Activated CD4-positive, alpha-beta T cell treated with anti-CD3 and anti-CD28 coated beads, Interleukin-2, amount 50 U/mL, for 16 hours (primary cell): ENCODE measurements at places on chromosomes 3 and 15.

DNA sequence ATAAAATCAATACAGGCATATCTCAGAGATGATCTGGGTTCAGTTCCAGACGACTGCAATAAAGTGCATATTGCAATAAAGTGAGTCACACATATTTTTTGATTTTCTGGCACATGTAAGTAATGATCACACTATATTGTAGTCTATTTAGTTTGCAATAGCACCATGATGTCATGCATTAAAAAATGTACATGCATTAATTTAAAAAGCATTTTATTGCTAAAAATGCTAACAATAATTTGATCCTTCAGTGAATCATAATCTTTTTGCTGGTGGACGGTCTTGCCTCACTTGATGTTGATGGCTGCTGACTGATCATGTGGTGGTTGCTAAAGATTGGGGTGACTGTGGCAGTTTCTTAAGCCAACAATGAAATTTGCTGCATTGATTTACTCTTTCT, 511.1 kb downstream of the OTOL1 start:
- DNase-seq = no peak

DNA sequence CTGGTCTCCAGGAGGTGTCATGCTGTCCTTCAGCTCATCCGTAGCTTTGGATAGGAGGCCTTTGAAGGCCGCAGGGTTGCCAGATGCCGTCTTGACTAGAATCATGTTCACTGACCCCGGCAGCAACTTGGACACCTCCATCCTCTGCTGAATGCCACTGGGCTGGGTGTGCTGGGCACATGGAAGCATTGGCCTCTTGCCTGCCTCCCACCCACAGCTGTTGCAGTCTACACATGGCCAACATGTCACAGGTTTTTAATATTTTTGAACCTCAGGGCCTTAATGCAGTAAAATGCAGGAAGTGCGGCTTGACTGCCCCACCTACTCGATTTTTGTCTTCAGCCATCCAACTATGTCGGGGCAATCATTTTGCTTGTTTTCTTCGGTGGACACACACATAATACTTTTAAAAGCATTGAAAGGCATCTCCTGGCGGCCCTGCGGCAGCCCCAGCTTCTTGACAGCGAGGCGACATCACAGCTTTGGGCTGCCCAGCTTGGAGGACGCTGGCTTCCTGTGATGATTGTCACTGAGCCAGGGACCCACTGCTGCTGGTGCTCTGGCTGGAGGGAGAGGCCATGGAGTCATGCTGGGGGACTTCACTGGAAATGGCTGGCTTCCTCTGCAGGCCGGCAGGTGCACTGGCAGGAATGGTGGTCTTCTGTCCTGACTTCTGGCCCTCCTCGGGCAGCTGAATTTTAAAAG, 31.6 kb upstream of the ACAD9 start:
- no peak for DNase-seq

GRCh38 chr3:57948781-57949242, 59.4 kb upstream of the FLNB start:
- no peak for DNase-seq

DNA sequence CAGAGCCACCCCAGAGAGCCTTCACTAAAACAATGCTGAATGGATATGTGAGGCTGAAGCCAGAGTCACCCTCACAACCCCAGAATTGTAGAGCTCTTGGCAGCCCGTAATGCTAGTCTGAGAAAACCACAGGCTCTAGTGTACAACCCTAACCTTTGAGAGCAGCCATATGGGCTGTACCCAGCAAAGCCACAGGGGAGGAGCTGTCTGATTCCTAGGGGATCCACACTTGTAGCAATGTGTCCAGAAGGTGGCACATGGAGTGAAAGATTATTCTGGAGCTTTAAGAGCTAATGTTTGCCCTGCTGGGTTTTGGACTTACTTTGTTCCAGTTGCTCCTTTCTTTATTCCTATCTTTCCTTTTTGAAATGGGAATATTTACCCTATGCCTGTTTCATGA, 626.8 kb downstream of the GRM7 start:
- no peak for DNase-seq

DNA sequence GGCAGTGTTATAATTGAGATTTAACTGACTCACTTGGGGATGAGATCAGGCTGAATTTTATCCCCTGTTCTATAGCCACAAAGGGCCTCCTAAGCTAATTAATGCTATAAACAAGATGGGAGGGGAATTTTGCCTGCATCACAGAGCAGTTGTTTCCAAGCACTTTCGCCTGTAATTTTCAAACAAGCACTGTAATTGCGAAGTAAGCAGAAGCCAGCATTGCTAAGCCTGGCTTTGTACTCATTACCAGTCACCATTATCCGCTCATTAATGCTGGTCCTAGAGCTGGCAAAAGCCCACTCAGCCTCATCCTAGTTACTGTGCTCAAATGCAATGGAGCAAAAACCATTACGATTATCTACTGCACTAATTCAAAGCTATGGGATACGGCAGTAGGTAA, 356.6 kb upstream of the UBE2E2 start:
- no peak for DNase-seq
